GM12891 (cell line): ENCODE measurements at places on chromosomes 3 and 15.

GRCh38 chr3:150412561-150413231 lies 4.6 kb downstream of the TSC22D2 start:
- DNase-seq, result no peak

GRCh38 chr15:89732451-89733172 lies 18.4 kb downstream of the MESP1 start:
- no peak for DNase-seq

- DNase-seq, result no peak
Observed at GRCh38 chr15:83692746-83693581, 39.0 kb downstream of the ADAMTSL3 start.

DNA sequence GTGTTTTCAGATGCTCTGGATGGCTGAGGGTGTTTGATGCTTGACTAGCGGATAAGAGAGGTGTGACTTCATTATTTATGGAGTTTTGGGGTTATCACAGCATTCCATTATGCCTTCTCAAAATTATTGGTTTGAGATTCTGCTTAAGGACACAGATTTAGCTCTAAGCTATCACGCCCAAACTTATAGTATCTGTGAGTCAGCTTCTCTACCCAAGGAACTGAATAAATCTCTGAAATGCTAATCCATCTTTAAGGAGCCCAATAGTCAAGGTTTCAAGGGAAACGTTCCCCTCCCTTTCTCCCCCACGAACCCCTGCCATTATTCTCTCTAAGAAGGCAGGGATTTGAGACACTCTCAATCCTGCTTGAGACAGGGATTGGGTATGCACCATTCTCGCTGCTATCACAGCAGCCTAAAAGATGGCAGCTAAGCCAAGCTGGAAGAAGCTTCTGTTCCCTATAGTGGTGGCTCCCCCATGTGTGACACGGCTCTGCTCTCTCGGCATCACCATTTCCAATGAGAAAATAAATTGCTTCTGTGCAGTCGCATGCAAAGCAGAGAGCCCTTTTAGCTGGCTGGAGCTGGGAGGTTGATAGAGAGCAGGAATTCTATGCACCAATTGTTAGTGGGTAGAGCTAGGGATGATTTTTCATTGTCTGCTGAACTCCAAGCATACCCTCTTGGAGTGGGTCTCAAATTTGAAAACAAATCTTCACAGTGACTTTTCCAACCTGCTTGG lies 151.1 kb downstream of the IL20RB start:
- DNase-seq, result no peak

DNA sequence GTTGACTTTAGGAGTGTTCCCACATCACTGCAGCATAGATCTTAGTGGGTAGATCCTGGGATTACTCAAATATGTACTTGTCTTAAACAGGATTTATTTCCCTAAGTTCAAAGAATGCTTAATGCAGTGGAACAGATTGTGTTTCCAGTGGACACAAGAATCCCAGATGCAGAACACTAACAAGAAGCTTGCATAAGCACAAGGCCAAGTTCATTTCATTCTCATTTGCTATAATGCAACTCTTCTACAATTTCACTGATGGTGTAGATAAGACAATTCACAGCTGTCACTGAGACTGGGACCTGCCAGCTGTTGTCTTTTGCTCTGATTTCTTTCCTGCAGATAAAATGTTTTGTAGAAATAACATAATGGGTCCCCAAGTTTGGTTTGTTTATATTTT lies 225.6 kb downstream of the NFKBIZ start:
- no peak for DNase-seq

DNA sequence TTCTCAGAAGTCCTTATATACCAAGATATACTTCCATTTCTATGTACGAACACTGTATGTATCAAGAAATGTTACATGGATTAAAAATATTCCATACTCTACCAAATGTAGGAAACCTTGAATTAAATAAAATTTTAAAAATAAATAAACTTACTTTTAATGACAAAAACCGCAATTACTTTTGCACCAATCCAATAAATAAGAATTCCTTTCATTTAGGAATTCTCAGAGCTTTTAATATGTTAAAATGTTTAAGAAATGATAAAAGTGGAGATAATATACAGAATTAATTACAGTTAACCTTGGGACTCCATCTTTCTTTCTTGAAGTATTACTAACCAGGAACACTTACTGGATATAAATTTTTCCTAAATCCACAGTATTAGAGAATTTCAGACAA lies 272.7 kb downstream of the CNTN6 start:
- DNase-seq, result no peak

- DNase-seq, result no peak
Observed at GRCh38 chr3:188581365-188581764, 427.4 kb downstream of the LPP start.

DNA sequence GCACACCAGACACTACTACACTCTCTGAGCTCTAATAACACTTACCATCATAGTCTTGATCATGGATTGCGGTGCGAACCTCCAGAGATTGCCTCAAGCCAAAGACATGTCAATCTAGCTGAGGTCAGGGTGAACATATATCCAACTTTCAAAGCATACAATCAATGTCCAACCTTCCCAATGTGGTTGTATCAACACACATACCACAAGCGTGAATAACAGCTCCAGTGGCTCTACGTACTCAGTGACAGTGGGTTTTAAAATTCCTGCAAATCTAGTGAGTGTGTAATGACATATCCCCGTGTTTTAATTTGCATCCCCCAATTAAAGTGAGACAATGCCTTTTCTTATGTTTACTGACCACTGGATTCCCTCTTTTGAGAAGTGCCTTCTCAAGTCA lies 29.6 kb downstream of the SFMBT1 start:
- no peak for DNase-seq

DNA sequence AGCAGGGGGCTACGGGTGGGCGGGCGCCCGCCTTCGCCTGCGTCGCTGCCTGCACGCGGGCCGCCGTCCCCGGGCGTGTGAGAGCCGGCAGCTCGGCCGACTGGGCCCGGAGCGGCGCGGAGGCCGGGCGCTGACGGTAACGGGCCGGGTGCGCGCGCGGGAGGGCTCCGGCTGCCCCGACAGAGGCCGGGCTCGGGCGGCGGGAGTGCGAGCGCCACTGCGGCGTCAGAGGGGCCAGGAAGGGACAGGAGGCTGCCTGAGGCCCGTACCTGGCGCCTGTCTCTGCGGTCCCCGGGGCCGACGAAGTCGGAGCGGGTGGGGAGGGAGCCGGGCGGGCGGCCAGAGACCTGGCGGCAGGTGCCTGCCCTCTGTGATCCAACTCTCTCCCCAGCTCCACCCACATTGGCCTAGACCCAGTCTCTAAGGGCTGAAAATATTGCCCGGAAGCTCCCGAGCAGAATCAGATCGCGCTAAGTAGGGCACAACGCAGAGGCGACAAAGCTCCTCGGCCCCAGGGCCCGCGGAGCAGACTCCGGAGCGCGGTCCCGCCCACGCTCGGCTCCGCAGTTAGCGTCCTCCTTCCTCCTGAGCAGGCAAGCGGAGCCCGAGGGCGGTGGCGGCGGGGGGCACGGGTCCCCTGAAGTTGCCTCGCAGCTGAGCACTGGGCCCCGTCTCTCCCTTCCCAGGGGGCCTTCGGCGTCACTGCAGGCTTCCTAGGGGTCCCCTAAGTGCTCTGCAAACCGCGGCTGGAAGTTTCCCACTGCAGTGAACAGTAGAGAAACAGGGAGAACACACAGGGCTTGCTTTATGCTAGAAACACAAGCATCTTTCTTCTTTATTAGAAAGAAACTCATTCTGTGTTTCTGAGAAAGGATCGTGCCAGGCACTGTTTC lies at the start of gene MAN2A2:
Gene MAN2A2 (plus strand): TSS at position 463 of the 893 bp plus-strand sequence. CDS start 906 bp downstream, outside the sequence.
- DNase-seq, result peak; percentile 89

GRCh38 chr3:195794708-195795107 lies 17.0 kb downstream of the MUC4 start:
- no peak for DNase-seq

- DNase-seq, result no peak
Observed at GRCh38 chr15:64224511-64224910, 61.7 kb upstream of the PPIB start.

GRCh38 chr3:20588781-20589180 lies 402.8 kb upstream of the SGO1 start:
- no peak for DNase-seq

DNA sequence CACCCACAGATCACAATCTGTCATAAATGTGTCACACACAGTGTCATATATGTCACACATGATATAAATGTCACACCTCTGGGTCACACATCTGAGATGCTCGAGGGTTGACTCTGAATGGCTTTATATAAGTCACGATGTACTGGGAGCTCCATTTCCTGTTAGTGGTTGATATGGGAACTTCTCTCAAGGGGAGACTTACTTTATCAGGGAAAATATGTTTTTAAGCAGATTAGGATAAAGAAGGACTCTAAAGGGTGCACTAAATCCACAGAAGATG lies 83.9 kb upstream of the MEF2A start:
- DNase-seq, result no peak

DNA sequence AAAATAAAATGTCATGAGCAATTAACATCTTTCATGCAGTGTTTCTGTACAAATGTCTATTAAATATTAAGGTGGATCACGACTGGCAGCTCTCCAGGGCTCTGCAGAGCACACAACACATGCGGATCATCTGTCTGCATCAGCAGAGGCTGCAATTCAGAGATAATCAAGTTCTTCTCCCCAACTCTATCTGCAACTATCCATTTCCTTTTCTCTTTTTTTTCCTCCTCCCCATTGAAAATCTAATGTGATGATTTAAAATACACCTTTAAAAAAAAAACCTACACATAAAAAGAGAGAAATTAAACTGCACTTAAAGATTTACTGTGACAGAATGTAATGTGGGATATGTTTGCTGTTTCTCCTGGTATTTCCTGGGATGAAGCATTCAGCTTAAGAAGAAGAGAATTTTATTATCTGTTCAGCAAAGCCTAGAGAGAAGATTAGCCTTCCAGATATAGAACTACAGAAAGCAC lies 352.6 kb upstream of the CCDC54 start:
- DNase-seq, result no peak

GRCh38 chr3:36501616-36502015 lies 121.3 kb downstream of the STAC start:
- no peak for DNase-seq

- DNase-seq, result no peak
Observed at GRCh38 chr3:120427201-120427600, 23.6 kb downstream of the FSTL1 start.

DNA sequence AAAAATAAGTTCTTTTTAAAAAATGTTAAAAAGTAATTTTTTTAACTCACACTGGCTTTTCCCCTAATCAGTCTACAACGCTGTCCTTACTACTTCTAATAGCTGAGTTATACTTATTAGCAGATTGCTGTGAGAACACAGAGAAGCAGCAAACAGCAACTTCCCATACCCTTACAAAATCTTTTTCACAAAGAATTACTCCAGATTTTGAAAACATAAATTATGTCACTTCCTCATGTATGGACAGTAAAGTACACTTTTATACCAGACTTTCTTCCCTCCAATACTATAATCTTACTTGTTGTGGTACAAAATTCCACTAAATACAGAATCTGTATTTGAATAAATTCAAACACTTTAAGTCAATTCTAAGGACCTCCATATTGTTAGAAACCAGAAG lies 2.1 kb downstream of the PHC3 start:
- DNase-seq, result no peak

DNA sequence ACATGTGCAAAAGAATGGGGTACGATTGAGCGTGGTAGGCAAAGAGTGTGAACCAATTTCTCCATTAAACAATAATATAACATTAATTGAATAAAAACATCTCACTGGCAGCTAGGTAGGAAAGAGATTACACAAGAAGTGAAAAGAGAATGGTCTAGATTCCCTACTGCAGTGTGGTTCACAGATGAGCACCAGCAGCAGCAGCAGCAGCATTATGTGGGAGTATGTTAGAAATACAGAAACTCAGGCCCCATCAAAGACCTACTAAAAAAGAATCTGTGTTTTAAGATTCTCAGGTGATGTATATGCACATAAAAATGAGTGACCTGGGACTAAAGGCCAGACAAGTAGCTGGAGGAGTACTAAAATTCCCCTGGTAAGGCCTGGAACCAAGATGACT lies 118.2 kb downstream of the ADAM10 start:
- DNase-seq, result no peak

DNA sequence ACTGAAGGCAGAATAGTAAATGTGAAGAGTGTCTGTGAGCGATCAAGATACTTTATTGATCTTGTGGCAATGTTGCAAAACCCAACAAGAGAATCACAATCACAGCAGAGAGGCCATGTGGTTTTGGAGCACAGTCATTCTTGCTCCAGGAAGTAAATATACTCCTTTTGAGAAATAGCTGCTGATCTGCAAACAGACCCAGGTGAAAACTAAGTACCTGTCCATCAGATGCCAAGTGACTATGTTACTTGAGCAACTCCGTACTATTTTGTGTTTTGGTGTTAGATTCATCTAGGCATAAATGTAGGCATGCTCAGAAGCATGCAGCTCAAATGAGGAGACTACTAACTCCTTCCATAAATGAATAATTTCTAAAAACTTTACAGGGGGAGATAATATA lies 627.9 kb downstream of the ZBBX start:
- DNase-seq, result no peak

DNA sequence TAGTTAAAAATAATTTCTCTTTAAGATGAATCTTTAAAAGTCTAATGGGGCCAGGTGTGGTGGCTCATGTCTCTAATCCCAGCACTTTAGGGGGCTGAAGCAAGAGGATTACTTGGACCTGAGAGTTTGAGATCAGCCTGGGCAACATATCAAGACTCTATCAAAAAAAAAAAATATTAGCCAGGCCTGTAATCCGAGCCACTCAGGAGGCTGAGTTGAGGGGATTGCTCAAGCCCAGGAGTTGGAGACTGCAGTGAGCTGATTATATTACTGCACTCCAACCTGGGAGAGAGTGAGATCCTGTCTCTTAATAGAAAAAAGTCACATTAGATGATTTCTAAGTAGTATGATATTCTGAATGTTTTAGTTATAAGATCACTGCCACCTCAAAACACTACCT lies 322.0 kb upstream of the MANF start:
- no peak for DNase-seq

DNA sequence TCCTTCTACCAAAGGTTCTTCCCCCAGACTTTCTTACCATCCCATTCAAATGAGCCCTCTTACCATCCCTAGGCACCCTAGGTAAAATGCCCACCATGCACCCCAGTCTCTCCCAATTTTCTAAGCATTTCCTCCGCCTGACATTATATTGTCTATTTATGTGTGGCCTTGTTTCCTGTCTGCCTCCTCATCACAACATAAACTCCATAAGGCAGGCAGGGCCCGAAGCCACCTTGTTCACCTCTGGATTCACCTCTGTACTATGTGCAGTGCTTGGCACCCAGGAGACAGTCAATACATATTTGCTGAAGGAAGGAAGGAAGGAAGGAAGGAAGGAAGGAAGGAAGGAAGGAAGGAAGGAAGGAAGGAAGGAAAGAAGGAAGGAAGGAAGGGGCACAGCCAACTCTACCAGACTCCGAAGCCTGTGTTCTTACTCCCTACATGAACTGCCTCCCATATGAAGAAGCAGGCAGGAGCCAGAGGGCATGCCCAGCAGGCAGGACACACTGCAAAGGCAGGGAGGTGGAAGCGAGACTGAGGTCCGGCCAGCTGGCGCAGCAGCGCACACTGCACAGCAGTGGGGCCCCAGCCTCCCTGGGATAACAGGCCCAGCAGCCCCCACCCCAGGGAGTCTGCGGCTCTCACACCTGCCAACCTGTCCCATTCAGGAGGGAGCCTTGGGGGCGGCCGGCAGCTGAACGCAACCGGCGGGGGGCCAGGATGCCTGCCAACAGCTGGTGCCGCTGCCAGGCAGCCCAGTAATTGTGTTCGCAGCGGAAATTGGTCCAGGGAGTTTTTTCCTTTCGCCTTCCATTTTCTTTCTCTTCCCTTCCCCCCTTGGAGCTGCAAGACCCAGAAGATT lies 106.0 kb upstream of the LINGO1 start:
- DNase-seq, result no peak

GRCh38 chr15:60021589-60022378 lies 17.7 kb downstream of the FOXB1 start:
- DNase-seq, result no peak

GRCh38 chr3:133849346-133849745 lies 43.7 kb downstream of the SRPRB start:
- DNase-seq, result no peak
